ENCODE measurements at places on chromosomes 16 and 17.
A peak's percentile ranks its signal among the peaks of the same experiment; 100 is the strongest.

DNA sequence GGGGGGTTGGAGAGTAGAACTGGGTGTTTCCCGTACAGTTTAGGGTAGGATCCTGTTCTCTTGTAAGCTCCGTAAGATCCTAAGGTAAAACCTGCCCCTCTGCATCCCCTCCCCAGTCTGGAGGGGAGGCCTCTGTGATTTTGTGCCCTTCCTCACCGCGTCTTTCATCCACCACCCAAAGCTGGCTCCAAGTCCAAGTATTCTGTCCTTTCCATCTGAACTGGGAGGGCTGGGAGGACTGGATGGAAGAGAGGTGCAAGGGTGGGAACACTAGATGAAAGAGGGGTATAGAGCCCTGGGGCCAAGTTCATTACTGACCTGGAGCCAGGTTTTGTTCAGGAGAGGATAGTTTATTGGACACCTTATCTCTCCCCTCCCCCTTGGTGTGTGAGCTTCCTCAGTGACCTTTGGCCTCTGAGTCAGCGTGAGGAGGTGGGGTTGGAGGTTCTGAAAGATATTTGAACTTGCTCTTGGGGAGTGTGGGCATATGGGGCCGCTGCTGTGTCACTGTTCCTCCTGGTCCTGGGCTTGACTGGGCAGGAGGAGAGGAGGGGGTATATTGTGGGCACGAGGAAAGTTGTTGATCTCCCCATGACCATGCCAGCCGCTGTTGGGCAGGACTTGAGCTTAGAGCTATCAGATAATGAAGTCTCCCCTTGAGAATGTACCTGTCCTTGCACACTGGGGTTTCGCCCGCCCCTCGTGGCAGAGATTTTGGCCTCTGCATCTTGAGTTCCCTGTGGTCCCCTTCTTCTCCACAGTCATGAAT is 1.6 kb downstream of the LASP1 start:
- DNase-seq = peak; percentile 60

- DNase-seq = no peak
Measured at GRCh38 chr16:64478252-64478906, 643.5 kb downstream of the CDH11 start.

DNA sequence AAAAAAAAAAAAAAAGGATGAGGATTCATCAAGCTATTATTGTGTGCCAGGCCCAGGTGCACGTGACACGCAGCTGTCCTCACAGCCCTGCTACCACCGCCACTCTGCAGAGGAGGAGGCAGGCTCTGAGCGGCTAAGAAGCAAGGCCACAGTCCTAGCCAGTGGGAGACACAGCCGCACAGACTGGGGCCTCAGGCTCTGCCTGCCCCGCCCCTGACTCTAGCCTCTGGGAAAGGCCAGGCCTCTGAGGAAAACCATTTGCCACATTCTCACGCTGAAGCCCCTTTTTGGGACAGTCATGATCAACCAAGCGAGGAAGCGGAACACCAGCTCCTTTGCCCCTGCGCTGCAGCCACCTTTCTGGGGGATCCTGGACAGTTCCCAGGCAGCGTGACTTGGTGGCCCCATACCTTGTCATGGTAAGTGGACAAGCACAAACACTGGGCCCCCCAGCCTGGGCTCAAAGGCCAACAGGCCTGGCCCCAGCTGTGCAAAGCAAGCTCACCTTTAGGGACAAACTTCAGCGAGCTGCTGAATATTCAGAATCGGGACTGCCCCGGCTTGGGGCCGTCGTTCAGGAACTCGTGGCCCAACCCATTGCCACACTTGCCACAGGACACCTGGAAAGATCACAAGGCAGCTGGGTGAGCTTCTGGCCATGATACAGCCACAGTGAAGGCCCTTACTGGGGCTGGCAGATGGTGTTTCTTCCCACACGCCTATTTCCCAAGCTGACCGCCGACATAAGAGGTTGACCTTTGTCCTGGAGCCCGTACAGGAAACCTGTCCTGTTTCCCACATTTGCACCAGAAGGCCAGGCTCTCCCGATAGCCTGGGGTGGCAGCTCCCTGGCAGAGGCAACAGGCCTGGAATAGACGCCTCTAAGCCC is 2.5 kb downstream of the MSRB1 start:
- DNase-seq = no peak

- DNase-seq = no peak
Measured at GRCh38 chr17:55576996-55577586, 65.8 kb upstream of the SMIM36 start.

- peak; percentile 70 for DNase-seq
Measured at GRCh38 chr16:25066747-25067631, 44.6 kb upstream of the LCMT1 start.

DNA sequence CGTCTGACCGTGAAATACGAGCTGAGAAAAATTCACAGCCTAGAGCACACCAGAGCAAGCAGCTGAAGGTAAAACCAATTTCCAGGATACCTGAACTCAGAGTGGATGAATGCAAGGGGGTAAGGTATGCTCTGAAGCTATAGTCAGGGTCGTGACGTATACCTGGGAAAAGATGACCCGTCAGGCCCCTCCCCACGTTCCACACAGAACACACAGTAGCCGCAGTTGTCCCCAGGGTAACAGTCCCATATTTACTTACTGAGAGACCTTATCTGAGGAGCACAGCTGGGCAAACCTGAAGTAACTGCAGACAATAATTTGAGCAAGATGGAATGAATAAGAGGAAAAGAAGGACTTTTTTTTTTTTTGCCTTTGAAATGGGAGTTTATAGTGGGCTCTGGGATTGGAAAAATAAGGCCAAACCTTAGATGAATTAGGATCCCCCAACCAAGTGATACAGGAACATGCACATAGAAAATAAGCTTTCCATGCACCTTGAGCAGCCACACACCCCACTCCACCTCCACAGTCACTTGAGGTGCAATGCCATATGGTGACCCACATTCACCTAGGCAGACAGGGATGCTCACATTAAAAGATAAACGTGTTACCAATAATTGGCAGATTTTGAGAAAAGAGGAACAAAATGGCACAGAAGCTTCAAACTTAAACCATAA is 38.0 kb downstream of the ABCA6 start:
- DNase-seq = no peak

DNA sequence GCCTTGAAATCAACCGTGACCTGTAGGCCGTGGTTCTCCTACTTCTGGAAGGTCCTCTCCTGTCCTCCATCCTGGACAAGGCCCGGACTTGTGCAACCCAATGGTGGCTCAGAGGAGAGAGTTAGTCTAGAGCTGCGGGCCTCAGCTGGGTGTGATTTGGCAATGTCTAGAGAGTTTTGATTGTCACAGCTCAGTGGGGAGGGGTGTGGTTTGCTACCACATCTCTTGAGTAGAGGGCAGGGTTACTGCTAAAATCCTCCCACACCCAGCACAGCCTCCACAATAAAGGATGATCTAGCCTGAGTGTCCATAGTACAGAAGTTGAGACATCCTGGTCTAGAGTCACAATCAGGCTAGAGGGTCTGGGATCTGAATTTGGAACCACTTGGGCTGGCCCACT is 40.3 kb downstream of the MYH13 start:
- DNase-seq = no peak

DNA sequence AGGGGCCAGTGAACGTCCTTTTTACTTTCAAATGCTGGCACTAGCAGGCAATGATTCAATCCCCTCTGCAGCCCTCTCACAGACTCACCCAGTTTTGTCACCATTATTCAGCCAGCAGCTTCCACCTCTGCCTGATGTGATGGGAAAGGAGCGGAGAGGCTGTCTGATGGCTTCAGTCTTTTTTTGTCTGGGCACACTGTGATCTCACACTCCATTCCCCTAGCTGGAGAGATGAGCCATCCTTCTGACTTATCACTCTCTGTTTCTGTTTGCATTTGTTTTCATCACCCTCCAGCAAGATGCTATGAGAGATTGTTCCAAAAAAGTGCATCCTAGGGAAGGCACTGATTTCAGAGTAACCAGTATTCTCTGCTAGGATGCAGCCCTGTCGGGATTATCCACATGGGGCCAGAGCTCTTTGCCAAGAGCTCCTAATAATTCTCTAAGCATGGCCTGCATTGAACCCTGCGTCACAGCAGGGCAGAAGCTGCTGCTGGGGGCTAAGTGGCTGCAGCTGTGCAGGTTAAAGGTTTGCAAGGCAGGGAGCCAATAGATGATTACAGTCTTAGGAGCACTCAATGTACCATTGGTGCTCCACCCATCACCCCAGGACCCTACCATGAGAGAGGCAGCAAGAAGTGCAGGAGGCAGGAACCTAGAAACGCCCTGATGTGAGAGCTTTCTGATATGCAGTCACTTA is 236.1 kb upstream of the C16orf82 start:
- no peak for DNase-seq

- no peak for DNase-seq
Measured at GRCh38 chr17:33284022-33284421, 9.1 kb downstream of the ASIC2 start.

DNA sequence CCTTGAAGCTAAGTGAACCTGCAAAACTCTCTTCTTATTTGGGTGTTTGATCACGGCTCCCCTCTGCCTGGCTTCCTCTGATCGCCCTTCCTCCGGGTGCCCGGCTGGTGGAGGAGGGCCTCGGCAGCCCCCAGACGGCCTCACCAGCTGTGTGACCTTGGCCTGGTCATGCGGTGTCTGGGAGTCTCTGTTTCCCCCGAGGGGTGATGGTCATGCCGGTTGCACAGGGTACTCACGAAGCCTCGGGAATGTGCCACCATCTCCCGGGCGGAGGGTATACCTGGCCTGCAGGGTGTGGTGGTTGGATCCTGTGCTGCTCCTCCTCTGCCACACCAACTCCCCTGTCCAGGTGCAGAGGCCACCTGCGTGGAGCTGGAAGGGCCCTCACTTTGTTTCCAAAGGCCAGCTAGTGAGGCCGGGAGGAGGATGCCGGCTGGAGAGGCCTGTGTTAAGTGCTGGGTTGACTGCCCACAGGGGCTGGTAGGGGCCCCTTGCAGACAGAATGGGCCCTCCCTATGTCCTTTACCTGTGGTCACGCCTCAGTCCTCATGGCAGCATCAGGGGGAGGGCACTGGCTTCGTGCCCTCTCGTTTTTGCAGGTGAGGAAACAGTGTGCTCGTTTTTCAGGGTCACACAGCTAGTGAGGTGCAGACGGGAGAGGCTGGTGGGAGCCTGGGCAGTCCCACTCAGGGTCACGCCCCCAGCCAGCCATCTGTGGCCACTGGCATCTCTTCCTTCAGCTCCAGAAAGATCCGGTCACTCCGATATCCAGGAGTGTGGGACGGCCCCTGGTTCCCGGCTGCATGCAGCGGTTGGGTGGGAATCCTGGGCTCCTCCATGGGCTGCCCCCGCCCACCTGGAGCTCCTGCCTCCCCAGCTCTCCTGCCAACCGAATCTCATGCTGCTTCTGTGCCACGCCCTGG is 148.5 kb upstream of the GSE1 start:
- no peak for DNase-seq

DNA sequence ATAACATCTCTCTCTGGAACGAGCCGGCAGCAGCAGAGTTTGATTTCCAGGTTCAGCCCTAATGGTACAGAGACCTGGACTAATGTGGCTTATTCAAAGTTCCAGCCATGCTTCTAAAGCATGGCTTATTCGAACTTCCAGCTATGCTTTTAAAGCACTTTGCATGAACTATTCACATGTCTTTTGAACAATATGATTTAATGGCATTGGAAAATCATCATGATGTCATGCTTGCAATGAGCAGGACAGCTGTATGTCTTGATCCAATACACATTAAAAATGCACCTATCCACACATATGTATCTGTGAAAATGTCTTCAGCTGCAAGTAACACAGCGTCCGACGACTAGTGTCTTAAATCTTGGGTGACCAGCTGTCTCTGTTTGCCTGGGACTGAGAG is 85.7 kb downstream of the MARF1 start:
- no peak for DNase-seq
